Chondrocyte (in vitro differentiated cells): ENCODE measurements at places on chromosomes 1 and 21. TPM values are rescaled to one million over a fixed set of nuclear protein-coding genes. Genes with fewer than 3 reads are reported as not detected.

Gene ST6GALNAC3
- total RNA-seq, result 1.6 to 4.7 TPM (median 3.5 TPM) in 3 replicates

DNA sequence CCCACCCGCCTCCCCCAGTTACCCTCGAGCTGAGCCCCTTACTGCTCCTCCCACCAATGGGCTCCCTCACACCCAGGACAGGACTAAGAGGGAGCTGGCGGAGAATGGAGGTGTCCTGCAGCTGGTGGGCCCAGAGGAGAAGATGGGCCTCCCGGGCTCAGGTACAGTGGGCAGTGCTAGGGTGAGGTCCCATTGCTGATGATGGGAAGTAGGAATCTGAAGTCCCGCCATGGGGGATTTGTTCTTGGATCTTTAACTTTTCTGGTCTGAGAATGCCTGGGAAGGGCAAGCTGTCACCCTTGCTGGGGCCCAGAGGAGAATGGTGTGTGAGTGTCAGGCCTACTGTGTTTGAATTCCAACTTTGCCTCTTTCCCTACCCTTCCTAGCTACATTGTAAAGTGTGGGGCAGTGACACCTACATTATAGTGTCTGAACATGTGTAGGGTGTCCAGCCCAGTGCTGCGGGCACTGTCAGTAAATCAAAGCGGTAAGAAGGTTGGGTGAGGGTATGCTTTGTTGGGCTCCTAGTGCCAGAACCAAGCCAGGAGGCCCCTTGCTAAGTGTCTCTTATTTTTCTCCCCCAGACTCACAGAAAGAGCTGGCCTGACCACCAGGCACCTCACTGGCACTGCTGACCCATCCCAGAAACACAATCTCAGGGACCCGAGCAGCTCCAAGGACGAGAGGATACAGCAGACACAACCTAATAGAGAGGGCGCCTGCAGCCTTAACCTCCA is 44.7 kb downstream of the YARS1 start:
- DNase-seq, result no peak

DNA sequence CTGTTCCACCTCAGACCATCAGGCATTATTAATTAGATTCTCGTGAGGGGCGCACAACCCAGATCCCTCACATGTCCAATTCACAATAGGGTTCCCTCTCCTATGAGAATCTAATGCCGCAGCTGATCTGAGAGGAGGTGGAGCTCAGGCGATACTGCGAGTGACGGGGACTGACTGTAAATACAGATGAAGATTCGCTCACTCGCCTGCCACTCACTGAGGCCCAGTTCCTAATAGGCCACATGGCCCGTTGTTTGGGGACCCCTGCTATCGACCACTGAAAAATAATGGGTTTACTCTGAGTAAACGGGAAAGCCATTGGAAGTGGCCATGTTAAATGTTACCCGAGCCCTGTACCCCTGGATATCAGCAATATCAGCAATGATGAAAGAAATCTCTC is 65.9 kb downstream of the GRIK1 start:
- DNase-seq, result no peak

DNA sequence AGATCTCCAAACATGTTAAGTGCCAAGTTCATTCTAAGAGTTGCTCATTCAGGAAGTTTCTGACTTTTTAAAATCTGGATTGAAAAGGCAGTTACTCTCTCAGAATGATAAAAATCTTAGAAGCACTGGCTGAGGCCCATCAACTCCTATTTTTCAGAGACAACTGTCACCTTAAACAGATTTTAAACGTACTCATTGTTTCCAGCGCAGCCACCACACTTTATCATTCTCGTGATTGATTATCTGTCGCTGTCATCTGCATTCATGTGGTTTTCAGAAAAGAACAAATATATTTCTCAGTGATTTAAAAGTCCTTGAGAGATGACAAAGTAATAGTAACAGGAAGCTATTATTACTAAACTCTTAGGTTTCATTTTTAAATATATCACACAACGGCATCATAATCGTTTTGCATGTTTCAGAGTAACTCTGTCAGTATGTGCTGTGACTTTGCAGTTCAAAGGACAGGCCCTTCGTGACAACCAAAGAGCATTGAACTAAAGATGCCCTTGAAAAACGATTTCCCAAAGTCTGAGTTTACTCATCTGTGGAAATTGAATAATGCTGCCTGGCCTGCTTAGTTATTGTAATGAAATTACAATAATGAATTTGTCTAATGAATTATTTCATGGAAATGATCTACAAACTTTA is 14.9 kb upstream of the KCNK1 start:
- no peak for DNase-seq
